ENCODE measurements at places on chromosomes 4 and X.

- no peak for DNase-seq
Measured at GRCh38 chr4:3710451-3711182, 55.6 kb upstream of the ADRA2C start.

- DNase-seq = no peak
Measured at GRCh38 chr4:159504684-159505083, 401.8 kb downstream of the RAPGEF2 start.

GRCh38 chr4:39062770-39063097, 702 bp downstream of the KLHL5 start:
- DNase-seq = no peak

GRCh38 chrX:30657196-30658161, 4.3 kb downstream of the GK start:
- no peak for DNase-seq

GRCh38 chrX:78322863-78323262, 4.5 kb downstream of the CYSLTR1 start:
- no peak for DNase-seq

DNA sequence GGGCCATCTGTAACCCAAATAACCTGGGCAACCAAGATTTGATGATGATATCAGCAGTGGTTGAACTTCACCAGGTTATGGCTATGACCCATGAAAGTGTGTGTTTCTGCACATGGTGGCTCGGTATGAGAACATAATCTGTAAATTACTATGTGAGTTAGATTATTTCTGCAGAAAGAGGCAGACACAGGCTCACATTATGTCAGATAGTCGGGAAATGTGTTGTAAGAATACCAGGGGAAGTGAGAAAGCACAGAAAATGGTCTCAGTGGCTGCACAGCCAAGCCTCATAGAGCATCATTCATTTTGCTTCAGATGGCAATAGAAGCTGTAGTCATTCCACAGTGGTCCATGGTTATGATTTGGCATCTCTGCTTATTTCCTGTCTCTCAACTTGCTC, 63.0 kb upstream of the RBPJ start:
- no peak for DNase-seq

GRCh38 chr4:109214622-109215301, 87.7 kb downstream of the COL25A1 start:
- no peak for DNase-seq

DNA sequence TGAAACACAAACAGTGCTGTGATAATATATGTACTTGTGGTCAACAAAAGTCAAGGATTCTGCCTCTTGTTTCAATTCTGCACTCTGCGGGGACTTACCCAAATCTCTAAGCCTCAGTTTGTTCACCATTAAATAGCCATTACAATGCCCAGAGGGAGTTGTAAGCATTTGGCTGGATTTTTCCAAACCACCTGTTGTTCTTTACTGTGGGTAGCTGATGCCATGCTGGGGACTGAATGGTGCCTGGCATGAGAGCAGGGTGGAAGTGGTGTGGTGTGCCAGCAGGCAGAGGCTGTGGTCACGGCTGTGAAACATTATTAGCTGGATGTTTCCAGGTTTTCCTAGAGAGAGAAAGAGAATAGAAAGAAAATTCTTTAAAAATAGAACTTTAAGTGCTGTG, 60.7 kb upstream of the PAK3 start:
- no peak for DNase-seq

DNA sequence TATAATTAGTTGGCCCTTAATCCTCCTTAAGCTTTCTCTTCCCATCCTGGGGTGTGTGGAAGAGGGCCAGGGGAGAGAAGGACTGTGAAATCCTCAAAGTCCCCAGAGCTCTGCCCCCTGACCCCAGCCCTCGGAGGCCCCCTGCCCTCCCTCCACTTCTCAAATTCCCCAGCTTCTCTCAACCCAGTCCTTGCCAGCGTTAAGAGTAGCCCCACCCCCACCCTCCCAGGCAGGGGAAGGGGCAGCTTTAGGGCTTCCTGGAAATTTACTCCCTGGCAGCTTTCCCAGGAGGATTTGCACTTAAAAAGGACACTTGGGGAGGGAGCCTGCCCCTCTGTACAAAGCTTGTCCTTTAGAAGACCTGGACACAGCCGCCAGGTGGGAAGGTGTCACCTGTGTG, 11.8 kb upstream of the CD40LG start:
- DNase-seq = no peak
